ENCODE measurements at places on chromosomes 1 and 21.

- DNase-seq: no peak
Measured at GRCh38 chr1:6581561-6582305, 1.9 kb downstream of the ZBTB48 start.

- DNase-seq: no peak
Measured at GRCh38 chr21:45931397-45931969, 50.1 kb upstream of the COL6A1 start.

DNA sequence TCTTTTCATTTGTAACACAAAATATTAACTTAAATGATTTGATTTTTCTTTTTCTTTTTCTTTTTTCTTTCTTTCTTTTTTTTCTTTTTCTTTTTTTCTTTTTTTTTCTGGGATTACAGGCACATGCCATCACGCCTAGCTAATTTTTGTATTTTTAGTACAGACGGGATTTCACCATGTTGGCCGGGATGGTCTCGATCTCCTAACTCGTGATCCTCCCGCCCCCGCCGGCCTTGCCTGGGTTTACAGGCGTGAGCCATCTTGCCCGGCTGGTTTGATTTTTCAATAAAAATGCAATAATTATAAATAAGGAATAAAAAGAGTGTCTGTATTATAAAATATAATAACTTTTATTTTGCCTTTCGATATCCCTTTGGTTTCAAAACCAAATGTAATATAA is 146.7 kb upstream of the RGS18 start:
- DNase-seq: no peak

DNA sequence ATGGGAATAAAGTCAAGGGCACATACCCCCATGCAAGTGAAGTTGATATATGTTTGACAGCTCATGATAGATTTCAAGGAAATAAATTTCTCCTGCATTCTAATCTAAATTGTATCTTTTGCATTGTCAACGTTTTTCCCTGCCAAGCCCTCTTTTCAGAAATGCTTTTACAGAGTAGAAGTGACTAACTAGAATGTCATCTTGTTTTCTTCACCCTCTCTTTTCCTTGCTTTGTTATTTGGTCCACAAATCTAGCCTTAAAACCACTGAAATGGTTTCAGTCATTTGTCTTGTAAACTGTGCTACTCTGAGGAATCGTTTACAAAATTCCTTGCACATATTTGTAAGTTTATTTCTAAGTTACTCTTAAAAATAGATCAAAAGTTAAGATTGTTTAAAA is 600.8 kb upstream of the CXADR start:
- DNase-seq: no peak
